ENCODE measurements at places on chromosomes 5 and 9.

- DNase-seq, result no peak
Observed at GRCh38 chr5:177963966-177964365, 32.1 kb downstream of the PROP1 start.

- DNase-seq, result no peak
Observed at GRCh38 chr5:35683466-35683865, 65.8 kb downstream of the SPEF2 start.

- no peak for DNase-seq
Observed at GRCh38 chr5:56481428-56482357, 248.6 kb upstream of the ANKRD55 start.

DNA sequence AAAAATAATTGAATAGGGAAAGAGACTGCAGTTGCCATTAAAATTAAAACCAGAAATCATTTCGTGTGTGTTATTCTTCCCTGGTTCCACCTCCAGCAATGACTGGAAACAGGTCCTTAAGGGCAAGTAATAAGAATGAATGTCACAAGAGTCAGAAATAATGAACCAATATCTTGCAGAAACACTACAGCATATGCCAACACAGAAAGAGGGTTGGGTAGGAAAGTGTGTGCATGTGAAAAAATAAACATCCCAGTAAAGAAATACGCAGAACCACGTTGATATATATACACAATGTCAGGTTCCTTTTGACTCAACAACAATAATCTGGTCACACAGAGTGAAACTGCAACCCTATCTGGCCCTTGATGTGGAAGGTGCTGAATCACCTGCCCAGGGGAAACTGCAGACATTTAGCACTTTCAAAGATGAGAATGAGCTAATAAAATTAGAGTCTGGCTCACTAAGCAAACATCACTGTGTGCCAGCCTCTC is 15.0 kb downstream of the HMHB1 start:
- DNase-seq, result no peak

GRCh38 chr9:120038342-120038741 is 541.6 kb downstream of the CDK5RAP2 start:
- DNase-seq, result no peak

DNA sequence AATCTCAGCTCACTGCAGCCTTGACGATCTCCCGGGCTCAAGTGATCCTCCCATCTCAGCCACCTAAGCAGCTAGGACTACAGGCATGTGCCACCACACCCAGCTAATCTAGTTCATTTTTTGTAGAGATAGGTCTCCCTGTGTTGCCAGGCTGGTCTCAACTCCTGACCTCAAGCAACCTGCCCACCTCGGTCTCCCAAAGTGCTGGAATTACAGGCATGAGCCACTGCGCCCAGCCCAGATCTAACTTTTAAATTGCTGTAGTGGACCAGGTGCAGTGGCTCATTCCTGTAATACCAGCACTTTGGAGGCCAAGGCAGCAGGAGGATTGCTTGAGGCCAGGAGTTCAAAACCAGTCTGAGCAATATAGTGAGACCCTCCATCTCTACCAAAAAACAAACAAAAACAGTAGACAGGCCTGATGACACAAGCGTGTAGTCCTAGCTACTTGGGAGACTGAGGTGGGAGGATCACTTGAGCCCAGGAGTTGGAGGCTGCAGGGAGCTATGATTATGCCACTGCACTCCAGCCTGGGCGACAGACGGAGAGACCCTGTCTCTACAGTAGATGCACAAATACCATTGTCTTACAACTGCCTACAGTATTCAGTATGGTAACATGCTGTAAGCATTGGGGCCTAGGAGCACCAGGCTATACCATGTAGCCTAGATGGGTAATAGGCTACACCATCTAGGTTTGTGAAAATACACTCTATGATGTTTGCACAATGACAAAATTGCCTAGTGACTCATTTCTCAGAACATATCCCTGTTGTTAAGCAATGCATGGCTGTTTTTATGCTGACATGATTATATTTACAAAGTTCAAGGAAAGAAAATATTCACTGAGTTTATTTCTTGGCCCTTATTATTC is 1.5 kb upstream of the SIT1 start:
- DNase-seq, result no peak

- no peak for DNase-seq
Observed at GRCh38 chr9:16801871-16802466, 68.5 kb downstream of the BNC2 start.

DNA sequence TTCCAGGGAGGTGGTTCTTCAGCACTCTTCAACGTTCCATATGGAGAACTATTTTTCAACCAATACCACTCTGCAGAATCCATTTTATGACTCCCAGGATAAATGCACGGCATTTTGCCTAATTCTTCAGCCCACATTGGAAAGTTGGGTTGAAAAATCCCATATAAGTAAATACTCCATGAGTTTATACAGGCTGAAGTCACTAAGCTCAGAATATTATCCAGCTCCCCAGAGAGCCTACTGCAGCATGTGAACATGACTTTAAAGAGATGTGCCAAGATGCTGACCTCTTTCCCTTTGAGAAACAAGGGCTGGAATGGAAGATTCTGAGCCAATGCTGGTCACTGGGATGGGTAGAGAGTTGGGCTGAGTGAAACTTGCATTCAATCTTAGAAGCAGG is 111.9 kb upstream of the SLIT3 start:
- no peak for DNase-seq

Measured in stimulated activated CD4-positive, alpha-beta T cell treated with anti-CD3 and anti-CD28 coated beads, TNF-alpha, amount 100 ng/mL, for 1 hour (primary cell).